ENCODE measurements at places on chromosomes 4 and X.

- H3K27ac ChIP-seq = no peak overlapping the region
- no peaks in the 10 kb centered on the region for H3K27me3 ChIP-seq
Measured at GRCh38 chr4:181181331-181181730, 1061.9 kb upstream of the TENM3 start.

DNA sequence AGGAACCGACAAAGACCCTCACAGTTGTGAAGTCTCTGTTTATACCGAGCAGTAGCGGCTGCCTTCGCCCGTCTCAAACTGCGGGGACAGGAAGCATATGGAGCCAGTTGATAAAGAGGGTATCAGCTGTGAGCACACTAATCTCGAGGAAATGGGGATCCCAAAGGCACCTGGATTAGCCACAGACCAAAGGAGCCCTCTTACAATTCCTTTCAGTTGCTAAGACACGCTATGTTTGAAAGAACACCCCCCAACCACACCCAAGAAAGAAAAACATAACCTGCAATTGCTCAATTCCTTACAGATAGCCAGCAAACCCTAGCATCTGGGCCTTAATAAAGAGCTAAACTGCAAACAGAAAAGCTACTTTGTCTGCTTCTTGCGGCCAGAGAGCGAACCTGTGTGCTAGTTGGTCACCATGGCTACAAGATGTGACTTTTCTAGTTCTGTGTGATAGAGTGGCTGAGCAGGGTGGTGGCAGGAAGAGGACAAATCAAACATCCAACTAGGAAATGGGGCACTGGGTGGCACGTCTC lies 23.3 kb upstream of the CHRNA9 start:
- DNase-seq = no peak
- H3K4me3 ChIP-seq = no peak overlapping the region
- no peaks in the 10 kb centered on the region for H3K27me3 ChIP-seq
- H3K4me1 ChIP-seq = peaks cover 9% of the 10 kb centered on the region

GRCh38 chrX:17414027-17414658 lies 39.1 kb downstream of the NHS start:
- peaks cover 54% of the 10 kb centered on the region for H3K4me1 ChIP-seq
- peak overlapping the region; percentile 97 for H3K27ac ChIP-seq
- no peak for DNase-seq
- H3K27me3 ChIP-seq = no peaks in the 10 kb centered on the region
- peak overlapping the region; percentile 7 for H3K4me3 ChIP-seq

- H3K36me3 ChIP-seq = no peaks in the 10 kb centered on the region
- H3K4me3 ChIP-seq = no peak overlapping the region
- H3K27ac ChIP-seq = no peak overlapping the region
- no peaks in the 10 kb centered on the region for H3K4me1 ChIP-seq
- DNase-seq = no peak
Measured at GRCh38 chr4:87153078-87153870, 67.1 kb downstream of the KLHL8 start.

All from astrocyte (in vitro differentiated cells and primary cell).